ENCODE measurements at places on chromosomes 2 and 18.

GRCh38 chr18:57920036-57920435, 116.9 kb upstream of the ATP8B1 start:
- no peak for DNase-seq

DNA sequence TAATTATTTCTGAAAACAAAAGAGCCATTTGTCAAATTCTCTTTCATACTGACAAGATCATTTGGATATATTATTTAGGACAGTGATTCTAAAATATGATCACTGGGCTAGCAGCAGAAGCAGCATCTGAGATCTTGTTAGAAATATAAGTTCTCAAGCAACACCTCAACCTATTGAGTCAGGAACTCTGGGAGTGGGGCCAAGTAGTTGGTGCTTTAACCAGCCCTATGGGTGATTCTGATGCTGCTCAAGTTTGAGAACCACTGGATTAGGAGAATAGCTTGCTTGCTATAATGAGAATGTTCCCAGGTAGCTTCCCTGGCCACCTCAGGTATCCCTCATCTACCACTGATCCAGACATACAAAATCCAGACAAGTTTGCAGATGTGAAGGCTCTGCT, 466.9 kb upstream of the CELF4 start:
- DNase-seq: no peak

DNA sequence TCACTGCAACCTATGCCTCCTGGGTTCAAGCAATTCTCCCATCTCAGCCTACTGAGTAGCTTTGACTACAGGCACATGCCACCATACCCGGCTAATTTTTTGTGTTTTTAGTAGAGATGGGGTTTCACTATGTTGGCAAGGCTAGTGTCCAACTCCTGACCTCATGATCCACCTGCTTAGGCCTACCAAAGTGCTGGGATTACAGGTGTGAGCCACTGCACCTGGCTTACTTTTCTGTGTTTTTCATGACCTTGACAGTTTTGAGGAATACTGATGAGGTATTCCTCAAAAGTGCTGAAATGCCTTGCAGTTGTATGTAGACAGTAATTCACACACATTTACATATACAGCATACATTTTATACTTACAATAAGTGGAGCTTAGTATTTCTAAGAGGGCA, 126.1 kb downstream of the PHLPP1 start:
- no peak for DNase-seq

DNA sequence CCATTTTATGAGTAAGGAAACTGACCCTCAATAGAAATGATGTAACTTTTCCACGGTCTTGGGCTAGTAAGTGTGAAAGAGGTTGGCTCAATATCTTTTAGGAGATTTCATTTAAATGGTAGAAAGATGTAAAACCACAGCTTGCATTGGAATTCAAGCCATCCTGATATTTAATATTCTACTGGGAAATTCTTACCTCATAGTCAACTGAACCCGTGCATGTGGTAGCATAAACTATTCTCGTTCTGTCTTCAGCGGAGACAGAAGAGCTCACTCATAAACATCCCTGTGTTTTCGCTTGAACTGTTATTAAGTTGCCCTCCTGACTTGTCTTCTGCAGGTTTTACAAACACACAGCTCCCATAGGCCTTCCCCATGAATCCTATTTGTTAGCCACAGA, 8.5 kb upstream of the SPATS2L start:
- no peak for DNase-seq

GRCh38 chr2:231535961-231536360, 5.7 kb upstream of the NMUR1 start:
- no peak for DNase-seq

- no peak for DNase-seq
Observed at GRCh38 chr2:223043164-223043941, 8.6 kb upstream of the KCNE4 start.

DNA sequence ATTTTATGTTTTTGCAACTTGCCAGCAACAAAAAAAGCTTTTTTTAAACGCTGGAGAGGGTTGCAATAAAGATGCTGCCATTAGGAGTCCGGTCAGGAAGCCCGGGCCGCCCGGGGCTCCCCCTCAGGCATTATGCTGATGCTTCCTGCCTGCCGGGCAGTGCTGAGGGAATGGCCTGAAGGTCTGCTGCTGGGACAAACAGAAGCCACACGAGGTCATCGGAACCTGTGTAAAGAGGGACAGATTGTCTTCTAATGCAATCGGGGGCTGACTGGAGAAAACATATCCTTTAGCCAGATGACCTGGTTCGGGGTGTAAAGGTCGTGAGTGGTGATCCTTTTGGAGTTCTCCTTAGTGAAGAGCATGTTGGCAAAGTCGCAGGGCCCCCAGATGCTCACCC, 2.3 kb downstream of the IMPA2 start:
- no peak for DNase-seq

DNA sequence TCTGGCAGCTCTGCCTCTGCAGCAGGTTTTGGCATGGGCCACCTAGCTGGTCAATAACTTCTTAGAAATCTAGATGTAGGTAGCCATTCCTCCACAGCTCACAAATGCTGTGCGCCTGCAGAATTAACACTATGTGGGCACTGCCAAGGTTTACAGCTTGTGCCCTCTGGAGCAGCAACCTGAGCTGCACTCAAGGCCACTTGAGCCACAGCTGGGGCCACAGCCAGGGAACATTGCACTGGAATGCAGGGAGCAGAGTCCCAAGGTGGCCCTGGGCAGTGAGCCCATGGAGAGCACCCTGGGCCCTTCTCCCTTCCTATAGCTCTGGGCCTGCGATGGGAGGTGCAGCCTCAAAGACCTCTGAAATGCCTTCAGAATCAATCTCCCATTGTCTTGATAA, 365.3 kb downstream of the SATB2 start:
- no peak for DNase-seq

DNA sequence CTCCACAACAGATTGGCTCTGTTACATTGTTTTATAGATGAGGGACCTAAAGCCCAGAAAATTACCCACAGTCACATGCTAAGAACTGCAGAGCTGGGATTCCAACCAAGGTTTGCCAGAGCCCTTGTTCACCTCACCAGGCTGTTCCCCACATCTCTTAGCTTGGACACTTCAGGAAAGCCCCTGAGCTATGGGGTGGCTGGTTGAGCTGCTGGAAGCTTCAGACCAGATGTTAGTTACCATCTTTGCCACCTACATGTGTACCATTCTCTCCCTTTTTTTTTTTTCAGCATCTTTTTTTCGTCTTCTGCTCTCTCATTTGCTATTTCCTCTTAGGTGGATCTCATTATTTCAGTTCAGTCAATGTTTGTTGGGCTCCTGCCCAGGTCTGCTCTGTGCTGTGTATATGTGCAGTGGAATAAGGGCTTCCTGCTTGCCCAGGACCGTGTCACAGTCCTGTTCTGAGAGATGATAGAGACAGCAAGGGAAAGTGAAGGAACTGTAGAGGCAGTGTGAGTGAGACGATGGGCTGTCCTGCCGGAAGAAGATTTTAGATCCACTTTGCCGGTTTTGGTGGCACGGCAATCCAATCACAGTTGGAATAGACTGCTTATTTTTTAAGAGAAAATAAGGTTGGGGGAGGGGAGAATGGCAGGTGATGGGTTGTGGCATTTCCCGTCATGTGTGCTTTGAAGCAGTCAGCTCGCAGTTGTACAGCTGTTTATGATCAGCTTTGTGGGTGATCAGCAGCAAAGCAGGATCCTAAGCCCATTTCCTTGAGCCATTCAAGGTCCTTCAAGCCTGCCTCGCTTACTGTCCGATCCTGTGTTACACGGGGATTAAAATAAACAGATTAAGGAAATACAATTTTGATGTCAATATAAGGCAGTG, 152.6 kb downstream of the RTN4 start:
- DNase-seq: no peak

- no peak for DNase-seq
Observed at GRCh38 chr2:239687441-239687840, 286.6 kb upstream of the HDAC4 start.

- no peak for DNase-seq
Observed at GRCh38 chr2:121071034-121071504, 213.9 kb downstream of the TFCP2L1 start.

GRCh38 chr2:58571181-58571852, 330.2 kb upstream of the FANCL start:
- no peak for DNase-seq

- DNase-seq: no peak
Observed at GRCh38 chr2:167861574-167862193, 385.7 kb downstream of the STK39 start.

GRCh38 chr2:36478999-36479398, 119.0 kb downstream of the FEZ2 start:
- DNase-seq: no peak

DNA sequence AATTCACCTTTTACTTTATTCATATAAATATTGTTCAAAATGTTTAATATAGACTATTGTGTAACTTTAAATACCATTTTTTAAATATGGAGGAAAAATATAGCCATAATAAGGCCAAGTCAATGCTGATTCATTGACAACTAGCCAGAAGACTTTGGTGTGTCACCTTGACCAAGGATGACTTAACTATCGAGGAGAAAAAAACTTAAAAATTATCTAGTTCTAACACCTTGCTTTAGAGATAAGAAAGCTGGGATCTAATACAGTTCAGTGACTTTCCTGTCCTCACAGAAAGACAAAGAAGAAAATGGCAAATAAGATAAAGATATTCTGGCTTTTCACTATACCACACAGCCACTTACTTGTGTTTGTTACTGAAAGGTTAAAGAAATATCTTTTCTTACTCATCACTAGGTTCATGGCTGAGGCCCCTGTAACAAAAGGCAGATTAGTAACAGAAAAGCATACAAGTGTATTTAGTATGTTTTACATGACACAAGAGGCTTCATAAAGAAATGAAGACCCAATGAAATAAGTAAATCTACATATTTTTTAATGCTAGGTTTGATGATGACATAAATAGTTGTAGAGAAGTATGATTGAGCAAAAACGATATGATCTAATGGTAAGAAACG, 65.9 kb upstream of the LRRTM1 start:
- DNase-seq: no peak

GRCh38 chr18:59918320-59918755, 18.5 kb downstream of the PMAIP1 start:
- DNase-seq: no peak

DNA sequence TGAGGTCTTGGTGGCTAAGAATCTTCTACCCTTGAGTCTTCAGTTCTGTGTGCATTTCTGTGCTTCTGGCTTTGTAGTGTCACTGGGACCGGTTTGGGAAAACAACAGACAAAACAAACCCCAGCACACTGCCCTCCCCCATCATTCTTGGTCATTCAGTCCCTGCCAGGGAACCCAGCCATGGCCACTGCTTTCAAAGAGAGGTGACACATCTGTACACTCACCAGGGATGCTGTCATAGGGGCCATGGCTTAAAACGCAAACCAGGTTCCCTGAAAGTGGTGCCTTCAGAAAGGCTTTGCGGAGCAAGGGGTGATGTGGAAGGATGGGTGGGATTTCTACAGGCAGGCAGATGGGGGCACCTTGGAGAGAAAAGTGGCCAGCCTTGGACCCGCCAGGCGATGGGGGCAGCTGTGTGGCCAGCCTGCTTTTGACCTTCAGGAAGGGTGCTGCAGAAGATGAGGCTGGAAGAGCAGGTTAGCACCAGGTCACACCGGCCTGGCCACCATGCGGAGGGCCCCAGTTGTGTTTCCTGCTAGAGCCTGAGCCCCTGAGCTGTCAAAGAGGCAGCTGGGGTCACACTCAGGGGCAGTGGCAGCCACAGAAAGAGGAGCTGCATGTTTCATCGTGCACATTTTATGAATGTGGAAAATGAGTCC, 101.3 kb downstream of the INHBB start:
- DNase-seq: no peak

GRCh38 chr2:217866457-217866856, 136.3 kb downstream of the TNS1 start:
- no peak for DNase-seq

- no peak for DNase-seq
Observed at GRCh38 chr2:36918307-36918706, 48.0 kb downstream of the STRN start.

GRCh38 chr18:48032876-48033789, 102.7 kb upstream of the SMAD2 start:
- DNase-seq: no peak

- no peak for DNase-seq
Observed at GRCh38 chr2:227377467-227378351, 1.4 kb downstream of the TM4SF20 start.

GRCh38 chr18:72652990-72653593, 109.0 kb upstream of the CBLN2 start:
- no peak for DNase-seq

DNA sequence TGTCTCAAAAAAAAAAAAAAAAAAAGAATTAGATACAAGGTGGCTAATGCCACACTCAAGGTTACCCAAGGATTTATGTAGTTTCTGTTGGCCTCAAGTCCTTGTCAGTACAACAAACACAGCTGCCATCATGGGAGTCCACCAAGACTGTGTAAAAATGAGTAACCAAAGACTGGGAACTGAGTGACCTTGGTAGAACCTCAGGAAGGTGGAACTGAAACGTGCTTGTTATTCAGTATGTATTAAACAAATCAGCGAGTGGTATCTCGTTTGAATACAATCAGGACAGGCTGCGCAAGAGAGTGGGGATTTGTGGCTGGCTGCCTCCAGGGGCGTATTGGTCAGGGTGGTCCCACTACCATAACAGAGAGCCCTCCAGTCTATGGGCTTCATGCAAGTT, 1.6 kb upstream of the SFTPB start:
- no peak for DNase-seq

GRCh38 chr2:32450851-32451250, 94.0 kb downstream of the BIRC6 start:
- DNase-seq: no peak

GRCh38 chr18:23710068-23710527, 20.8 kb downstream of the LAMA3 start:
- no peak for DNase-seq

DNA sequence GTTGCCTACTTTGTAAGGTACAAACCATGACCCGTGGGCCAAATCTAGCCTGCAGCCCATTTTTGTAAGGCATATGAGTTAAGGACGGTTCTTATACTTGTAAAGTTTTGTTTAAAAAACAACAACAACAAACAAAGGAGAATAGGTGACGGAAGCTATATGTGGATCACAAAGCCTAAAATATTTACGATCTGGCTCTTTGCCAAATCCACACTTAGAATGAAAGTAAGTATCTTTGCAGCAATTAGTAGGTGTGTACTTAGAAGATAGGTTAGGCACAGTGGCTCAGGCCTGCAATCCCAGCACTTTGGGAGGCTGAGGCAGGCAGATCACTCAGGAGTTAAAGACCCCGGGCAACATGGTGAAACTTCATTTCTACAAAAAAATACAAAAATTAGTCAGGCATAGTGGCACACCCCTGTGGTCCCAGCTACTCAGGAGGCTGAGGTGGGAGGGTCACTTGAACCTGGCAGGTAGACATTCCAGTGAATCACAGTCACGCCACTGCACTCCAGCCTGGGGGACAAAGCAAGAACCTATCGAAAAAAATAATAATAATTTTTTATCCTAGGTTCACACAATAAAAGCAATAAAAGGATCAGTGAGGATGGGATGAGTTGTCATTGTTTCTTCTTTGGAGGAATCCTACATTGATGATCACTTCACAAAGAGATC, 57.8 kb upstream of the CTAGE1 start:
- DNase-seq: no peak

DNA sequence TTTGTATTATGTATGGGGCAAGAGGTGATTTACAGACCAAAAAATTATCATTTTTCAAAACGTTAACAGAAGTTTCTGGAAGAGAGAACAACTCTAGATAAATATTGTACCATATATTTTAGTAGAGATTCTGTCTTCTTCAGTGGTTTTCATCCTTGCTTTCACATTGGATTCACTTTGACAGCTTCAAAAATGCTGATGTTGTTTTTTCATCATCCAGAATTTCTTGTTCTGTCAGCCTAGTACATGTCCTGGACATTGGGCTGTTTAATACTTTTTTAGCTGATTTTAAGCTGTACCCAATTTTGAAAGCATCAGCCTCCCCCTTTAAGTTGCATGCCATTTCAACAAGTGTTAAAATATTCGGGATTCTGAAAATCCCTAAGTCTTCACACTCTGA, 711.3 kb upstream of the LRATD1 start:
- DNase-seq: no peak

Data from stimulated activated CD4-positive, alpha-beta T cell treated with anti-CD3 and anti-CD28 coated beads, Interleukin-15, amount 100 ng/mL, for 1 hour (primary cell).